Esophagus squamous epithelium (tissue), 5 donors: ENCODE measurements at places on chromosomes 1 and 21.

DNA sequence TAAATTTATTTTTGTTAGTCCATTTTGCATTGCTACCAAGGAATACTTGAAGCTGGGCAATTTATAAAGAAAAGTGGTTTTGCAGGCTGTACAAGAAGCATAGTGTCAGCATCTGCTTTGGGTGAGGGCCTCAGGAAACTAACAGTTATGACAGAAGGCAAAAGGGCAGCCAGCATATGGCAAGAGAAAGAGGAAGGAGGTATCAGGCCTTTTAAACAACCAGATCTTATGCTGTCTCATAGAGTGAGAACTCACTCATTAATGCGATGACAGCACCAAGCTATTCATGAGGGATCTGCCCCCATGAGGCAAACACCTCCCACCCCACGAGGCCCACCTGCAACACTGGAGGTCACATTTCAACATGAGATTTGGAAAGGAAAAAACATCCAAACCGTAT is 898.4 kb downstream of the KCNT2 start:
- DNase-seq = no peak

GRCh38 chr1:211912038-211912437 is 81.5 kb upstream of the LPGAT1 start:
- no peak for DNase-seq

- DNase-seq = no peak
Measured at GRCh38 chr1:44801491-44802305, 1.5 kb downstream of the PLK3 start.

DNA sequence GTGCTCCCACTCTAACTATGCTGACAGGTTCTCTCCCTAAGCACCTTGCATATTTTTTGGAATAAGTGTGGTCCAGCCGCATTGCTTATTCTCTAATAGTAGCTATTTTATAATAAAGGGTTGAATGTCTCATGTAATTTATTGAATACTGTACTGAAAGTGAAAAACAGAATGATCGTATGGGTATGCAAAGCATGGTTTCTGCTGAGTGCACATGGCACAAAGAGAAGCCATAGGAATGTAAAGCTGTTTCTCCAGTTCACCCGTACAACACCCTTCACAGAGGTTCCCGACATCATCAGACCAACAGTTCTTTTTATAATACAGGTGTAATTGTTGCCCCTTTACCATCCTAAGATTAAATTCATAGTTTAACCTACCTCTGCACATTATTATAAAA is 8.9 kb upstream of the HAO2 start:
- DNase-seq = no peak

- DNase-seq = no peak
Measured at GRCh38 chr1:225597926-225598575, 54.9 kb downstream of the ENAH start.

- no peak for DNase-seq
Measured at GRCh38 chr21:38774586-38775285, 31.0 kb upstream of the ETS2 start.

DNA sequence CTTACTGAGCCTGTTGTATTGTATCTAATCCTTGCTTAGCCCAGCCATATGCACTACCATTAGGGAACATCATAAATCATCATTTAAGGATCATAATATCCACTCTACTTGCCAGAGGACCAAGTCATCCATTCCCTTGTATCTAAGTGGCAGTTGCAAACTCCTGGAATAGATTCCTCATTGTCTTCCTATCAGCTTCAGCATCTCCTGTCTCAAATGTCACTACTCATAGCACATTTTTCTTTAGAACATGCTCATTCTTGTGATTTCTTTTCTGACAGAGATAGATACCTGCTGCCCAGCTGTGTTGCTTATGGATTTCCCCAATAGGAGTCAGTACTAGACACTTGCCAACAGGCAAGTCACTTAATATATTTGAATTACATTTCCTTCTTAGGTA is 84.3 kb downstream of the OLFML3 start:
- no peak for DNase-seq

DNA sequence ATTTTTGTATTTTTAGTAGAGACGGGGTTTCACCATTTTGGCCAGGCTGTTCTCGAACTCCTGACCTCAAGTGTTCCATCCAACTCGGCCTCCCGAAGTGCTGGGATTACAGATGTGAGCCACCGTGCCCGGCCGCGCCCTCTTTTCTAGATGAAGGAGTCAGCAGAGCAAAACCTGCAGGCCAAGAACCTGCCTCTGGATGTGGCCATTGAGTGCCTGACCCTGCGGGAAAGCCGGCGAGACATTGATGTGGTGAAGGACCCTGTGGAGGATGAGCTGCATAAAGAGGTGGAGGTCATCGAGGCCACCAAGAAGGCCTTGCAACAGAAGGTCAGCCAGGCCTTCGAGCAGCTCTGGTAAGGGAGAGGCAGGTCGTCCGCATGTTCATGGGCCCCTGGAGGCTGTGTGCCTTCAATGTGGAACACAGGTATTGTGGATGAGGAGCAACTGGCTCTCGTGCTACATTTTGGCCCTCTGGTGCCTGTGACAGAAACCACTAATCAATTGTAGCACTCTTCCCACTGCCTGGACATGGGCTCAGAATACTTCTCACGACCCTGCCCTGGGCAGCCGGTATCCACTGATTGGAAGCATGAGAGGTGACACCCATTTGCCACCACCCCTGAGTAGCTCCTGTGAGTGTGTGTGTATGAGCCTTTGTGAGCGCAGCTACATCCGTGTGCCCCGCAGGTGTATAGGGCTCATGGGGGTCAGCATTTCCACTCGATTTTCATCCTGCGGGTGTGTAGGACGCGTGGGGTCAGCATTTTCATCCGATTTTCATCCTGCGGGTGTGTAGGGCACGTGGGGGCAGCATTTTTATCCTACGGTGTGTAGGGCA is 2.0 kb downstream of the TEKT2 start:
- no peak for DNase-seq

DNA sequence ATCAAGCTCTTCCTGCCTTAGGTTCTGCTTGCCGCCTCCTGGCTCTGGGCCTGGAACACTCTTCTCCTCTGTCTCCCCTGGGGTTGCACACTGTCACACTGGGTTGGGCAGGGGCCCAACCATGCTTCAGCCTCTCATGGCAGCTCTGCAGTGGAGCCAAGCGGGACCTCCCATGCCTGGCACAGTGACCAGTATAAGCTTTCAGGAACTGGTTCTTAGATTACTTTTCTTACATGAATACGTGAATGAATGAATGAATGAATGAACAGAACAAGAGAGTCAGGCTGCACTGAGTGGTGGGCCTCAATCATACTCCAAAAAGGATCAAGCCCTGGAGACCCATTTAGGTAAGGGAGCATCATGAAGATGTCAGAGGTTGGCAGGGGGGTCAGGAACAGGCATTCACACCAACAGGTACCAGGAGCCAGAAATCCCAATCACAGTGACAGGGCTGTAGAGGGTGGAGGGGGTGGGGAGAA is 30.8 kb upstream of the TMEM125 start:
- no peak for DNase-seq

DNA sequence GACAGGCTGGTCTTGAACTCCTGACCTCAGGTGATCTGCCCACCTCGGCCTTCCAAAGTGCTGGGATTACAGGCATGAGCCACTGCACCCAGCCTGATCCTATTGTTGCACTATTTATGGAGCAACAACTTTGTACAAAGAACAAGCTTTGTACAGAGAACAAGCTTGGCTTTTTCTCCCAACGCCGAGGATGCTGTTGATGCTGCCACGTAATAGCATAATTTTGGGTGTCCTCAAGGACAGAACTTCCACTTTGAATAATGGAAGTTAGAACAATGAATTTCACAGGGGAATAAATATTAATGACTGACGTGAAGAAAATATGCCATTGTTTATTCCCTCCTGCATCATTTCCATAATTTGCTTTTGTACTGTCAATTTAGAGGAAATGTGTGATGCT is 12.8 kb upstream of the RBP7 start:
- no peak for DNase-seq
